ENCODE measurements at places on chromosomes 3 and 15.

DNA sequence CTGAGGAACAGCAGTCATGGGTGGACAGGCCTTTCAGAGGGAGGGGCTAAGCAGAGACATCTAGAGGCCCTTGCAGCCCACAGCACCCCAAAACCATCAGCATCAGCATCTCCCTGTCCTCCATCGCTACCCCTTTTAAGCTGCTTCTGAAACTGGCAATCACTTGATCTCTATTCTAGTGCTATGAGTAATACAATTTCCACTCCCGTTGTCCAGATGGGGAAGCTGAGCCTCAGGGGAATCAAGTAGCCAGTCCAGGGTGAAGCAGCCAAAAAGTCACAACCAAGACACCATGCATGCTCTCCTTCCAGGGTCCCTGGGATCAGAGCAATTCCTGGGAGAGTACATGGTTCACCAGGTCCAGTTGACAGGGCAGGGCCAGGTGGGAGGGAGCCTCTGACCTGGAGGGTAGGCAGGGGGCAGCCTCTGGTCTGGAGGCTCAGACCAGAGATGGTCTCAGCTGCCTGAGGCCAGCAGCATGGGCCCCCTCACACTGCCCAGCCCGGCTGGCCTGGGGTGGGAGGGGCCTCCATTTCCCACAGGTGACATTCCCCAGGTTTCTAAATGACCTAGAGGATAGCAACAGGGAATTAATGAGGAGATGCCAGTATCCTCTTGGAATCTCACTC lies 30.0 kb downstream of the KLHL25 start:
- no peak for DNase-seq

GRCh38 chr3:173993299-173993698 lies 595.8 kb downstream of the NLGN1 start:
- no peak for DNase-seq

GRCh38 chr3:164365242-164365641 lies 713.1 kb downstream of the SI start:
- no peak for DNase-seq

- no peak for DNase-seq
These were observed 617 bp upstream of the EOGT start for GRCh38 chr3:69014022-69014580.

GRCh38 chr15:69194025-69194827 lies 33.8 kb downstream of the GLCE start:
- no peak for DNase-seq

GRCh38 chr3:24460974-24461373 lies 33.7 kb downstream of the THRB start:
- no peak for DNase-seq

DNA sequence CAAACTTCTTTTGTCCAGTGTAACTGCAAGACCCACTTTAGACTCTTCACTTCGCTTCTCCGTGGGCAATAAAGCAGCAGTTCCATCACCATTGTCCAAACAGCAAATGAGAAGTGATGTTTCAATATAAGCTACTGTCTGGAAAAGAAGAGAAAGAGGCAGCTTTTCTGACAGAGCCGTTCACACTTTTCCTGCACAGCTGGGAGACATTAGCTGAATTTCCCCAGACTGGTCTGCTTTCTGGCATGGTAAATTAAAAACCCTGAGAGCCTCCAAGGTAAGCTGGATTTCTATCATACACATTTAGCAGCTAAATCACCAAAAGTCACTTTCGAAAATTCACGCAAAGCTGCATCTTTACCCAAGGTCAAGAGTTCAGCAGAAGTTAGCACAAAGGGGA lies 108.5 kb upstream of the CMC1 start:
- no peak for DNase-seq

DNA sequence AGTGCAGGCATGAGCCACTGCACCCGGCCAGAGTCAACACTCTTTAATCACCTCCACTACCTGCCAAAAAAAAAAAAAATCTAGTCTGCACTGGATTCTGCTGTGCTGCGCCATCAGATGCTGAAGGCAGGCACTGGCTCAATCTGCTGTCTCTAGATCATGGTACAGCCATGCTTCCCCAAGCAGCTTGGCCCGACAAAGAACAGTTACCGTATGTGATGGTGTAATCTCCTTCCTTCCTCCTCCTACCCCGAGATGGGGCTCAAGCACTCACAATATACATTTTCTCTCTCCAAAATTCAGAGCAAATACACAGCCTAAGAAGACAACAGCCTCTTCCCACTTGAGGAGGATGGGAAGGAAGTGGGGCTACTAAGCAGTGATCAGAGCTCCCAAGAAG lies 45.1 kb downstream of the DAPK2 start:
- no peak for DNase-seq

DNA sequence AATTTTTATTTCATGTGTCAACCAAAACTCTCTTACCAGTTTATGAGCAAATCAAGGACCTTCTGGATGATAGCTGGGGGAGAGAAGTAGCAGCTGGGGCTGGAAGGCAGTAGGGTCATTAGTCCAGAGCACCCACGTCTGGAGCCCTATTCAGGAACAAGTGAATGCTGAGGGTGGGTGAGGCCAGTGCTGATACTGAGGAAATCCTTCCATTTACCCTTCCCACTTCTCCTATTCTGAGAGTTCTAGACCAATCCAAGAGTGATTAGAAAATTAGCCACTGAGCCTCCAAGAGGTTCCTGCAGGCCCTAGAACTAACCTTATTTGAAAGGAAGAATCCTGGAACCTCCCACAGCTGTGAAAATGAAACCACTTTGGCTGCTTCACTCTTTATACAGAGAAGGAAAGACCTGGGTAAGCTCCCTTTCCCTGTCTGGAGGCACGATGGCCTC lies 46.2 kb upstream of the VILL start:
- DNase-seq, result no peak

GRCh38 chr15:99275061-99275460 lies 23.8 kb downstream of the LRRC28 start:
- DNase-seq, result no peak

DNA sequence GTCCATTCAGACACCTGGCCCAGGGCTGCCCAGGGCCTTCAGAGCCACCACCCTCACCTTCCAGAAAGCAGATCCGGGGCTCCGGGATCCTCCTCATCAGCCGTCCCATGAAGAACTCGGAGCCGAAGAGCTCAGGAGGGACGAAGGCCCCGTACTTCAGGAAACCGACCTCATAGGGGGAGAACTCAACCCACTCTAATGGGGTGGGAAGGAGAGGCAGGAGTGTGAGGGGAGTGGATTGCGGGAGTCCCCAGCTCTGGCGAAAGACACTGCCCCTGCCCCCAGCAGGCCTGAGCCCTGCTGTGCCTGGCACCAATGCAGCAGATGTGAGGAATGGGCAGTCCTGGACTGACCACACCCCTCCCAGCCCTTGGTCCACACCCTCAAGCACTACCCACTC lies 22.6 kb downstream of the PLA2G4D start:
- no peak for DNase-seq

- no peak for DNase-seq
These were observed 69.1 kb downstream of the TTC23 start for GRCh38 chr15:99180086-99180963.

GRCh38 chr3:53102601-53103147 lies 27.6 kb downstream of the RFT1 start:
- peak; percentile 43 for DNase-seq

GRCh38 chr15:34582461-34583371 lies 735 bp downstream of the GOLGA8B start:
- DNase-seq, result peak; percentile 47

DNA sequence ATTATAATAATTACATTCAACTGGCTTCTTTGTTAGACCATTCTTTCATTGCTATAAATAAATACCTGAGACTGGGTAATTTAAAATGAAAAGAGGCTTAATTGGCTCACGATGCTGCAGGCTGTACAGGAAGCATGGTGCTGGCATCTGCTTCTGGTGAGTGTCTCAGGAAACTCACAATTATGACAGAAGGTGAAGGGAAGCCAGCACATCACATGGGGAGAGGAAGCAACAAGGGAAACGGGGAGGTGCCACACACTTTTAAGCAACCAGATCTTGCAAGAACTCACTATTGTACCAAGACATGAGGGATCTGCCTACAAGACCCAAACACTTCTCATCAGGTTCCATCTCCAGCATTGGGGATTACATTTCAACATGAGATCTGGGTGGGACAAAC lies 413.1 kb upstream of the ARRDC4 start:
- DNase-seq, result no peak

GRCh38 chr15:68279779-68280753 lies 2.5 kb downstream of the FEM1B start:
- DNase-seq, result no peak

DNA sequence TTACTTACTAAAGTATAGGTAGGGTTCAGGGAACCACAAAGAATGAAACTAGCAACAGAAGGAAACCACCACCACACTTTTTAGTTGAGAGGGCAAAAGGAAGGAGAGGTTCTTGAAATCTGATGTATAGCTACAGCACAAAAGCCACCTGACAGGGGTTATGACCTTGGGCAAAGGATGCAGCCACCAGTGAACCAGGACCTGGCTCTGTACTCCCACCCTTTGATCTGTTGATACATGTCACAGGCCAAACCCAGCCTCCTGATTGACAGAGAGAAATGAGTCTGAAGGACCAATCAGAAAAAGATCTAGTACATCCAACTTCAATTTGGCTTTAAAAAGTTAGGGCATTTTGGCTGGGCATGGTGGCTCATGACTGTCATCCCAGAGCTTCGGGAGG lies 20.0 kb upstream of the BLM start:
- no peak for DNase-seq

GRCh38 chr3:129602730-129603560 lies 3.5 kb downstream of the PLXND1 start:
- no peak for DNase-seq

DNA sequence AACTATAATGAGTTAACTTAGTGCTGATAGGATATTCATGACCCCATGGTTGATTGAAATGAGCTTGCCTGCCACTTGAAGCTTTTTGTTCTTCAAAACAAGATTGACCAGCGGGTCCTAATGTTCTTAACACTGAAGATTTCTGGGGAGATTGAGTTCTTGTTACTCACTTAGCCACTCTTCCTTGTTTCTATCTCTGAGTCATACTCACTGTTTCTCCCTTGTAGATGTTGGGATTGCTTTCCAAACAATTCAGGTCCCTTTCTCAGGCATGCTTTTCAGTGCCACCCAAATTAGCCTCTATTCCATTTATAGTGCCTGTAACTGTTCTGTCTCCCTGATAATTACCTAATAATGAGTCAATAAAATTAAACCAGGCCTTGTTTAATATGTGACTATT lies 517.0 kb downstream of the SQOR start:
- DNase-seq, result no peak

DNA sequence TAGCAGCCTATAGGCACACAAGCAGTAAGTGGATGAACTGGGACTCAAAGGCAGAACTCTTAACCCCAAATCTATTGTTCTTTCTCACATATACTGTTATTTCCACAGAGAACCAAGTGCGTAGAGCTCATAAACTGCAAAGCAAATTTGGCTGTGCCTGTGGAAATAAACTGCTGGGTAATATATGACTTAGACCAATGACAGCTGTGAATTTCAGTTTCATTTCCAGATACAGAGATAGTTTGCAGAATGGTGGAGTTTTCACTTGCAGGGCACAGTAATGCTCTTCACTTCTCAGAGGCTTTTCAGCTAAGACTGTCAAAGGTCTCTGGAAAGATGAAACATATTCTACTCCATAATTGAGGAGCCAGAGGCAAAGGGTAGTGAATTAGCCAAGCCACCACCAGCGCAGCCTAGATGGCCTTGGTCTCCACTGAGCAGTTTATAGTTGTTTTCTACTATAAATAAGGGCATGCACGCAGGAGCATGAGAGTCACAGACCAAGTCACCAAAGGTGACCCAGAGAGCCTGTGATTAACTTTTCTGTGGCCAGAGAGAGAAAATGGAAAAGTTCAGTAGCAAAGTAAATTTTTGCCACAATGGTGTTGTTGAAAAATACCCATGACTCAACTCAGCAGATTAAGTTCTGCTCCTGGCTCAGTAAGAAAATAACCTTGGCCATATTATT lies 180.7 kb upstream of the GRM7 start:
- DNase-seq, result no peak

DNA sequence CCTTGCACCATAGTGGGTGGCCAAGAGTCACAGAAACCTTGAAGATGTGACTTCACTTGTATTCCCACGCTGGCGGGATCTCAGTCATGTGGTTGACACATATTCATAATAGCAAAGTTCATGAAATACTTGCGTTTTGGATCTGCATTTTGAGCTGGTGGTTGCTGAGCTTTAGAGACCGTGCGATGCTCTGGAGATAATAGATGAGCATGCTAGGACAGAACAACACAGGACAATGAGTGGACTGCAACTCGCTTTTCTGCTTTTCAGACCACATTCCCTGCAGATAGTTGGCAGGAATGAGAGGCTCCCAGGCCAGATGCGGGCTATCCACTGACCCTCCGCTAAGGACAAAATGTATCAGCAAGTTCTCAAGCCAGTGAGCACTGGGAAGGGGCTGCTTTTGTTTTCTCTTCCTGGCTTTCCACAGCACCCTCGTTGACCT lies 13.8 kb upstream of the STARD5 start:
- no peak for DNase-seq

GRCh38 chr3:151559736-151560135 lies 98.9 kb upstream of the IGSF10 start:
- no peak for DNase-seq

DNA sequence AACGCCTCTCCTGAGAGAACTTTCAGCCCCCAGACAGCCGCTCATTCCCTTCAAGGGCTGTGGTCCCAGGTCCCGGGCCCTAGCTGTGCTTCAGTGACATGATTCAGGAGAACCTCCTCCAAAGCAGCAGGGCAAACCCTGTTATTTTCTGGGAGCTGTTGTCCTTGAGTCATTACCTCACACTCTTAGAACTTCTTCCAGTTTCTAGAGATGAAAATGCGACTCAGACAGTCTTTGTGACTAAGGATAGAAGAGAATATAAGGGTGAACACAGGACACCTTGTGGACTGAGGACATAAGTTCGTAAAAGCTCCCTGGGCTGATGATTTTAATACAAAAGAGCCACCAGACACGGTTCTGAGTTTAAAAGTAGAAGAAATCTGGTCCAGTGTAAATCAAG lies 203.8 kb downstream of the RORA start:
- DNase-seq, result no peak

DNA sequence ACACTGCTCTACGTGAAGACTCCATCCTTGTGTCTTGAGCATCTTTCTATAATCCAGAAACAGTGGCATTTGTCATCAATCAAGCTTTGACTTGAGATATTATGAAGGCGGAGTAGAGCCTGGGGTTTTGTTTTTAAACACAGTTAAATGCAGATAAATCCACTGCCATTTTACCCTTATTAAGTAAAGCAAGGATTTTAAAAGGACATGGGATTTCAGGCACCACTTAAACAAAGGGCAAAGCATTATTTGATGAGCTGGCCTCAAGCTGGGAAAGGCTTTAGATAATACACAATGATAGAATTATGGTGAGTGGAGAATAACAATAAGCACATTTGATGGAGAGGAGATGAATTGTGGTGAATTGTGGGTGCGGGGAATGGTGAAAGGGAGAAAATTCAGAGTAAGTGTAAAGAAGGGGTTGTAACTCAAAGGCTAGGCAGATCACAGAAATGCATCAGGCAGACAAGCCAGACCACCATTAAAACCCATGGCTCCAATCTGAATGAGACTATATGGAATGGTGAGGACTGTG lies 54.9 kb upstream of the GLCE start:
- DNase-seq, result no peak
